ENCODE measurements at places on chromosomes 12 and 14.

DNA sequence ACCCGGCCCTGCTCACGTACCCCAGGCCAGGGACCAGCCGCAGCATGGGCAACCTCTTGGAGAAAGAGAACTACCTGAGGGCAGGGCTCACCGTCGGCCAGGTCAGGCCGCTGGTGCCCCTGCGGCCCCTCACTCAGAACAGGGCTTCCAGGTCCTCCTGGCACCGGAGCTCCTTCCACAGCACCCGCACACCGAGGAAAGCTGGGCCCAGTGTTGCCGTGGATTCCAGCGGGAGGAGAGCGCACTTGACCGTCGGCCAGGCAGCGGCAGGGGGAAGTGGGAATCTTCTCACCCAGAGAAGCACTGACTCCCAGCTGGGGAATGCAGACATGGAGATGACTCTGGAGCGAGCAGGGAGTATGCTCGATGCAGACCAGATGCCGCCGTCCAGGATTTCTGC, 7.9 kb upstream of the VAMP1 start:
- DNase-seq, result no peak

- DNase-seq, result no peak
Observed at GRCh38 chr14:104816616-104816884, 15.6 kb downstream of the ZBTB42 start.

GRCh38 chr14:64700894-64701293, 3.3 kb upstream of the PLEKHG3 start:
- DNase-seq, result no peak

DNA sequence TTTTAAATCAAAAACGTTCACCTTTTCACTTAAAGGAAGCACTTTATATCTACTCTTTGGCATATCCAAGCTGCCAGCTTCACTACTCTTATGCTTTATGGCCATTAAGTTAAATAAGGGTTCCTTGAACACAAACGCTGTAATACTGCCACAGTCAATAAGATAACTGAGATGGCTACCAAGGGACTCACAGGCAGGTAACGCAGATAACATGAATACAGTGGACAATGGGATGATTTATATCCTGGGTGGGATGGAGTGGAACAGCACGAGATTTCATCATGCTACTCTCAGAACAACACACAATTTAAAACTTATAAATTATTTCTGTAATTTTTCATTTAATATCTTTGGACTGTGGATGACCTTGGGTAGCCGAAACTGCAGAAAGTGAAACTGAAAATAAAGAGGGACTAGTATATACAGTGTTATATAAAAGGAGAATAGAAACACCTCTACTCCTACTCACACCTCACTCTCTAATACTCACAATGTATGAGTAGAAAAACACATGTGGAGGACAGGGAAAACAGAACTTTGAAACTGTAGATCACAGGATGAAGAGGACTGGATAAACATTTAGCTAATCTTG, 367.3 kb downstream of the C12orf50 start:
- DNase-seq, result no peak

DNA sequence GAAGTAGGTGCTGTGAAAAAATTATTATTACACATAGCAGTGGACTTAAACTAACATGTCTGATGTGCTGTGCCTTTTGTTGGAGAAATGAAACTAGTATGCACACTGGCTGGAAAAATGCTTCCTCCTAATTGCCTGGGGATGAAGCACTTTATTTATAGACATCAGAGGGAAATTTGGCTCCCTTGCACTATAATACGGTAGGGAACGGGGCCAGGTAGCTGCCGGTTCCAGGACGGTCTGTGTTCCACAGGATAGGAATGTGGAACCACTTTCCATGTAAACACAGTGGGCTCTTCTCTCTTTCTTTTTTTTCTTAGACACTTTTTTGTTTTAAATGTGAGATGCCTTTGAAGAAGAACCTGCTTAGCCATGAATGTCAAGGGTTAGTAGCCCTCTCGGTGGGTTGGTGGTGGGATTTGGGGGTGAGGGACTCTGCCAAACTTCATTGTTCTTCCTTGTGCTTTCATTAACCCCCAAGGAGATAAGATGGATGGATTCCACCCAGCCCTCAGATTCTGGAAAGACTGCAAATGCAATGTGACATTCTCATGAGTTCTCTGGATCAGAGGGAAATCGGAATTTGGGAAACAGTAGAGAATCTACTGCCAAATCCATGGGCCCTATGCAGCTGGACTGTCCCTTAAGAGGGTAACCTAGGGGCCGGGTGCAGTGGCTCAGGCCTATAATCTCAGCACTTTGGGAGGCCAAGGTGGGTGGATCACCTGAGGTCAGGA, 58.0 kb upstream of the GSC start:
- no peak for DNase-seq

GRCh38 chr12:125386652-125387051, 321.4 kb downstream of the AACS start:
- no peak for DNase-seq

- DNase-seq, result no peak
Observed at GRCh38 chr14:90281261-90281660, 24.9 kb downstream of the PSMC1 start.

GRCh38 chr14:68124979-68125731, 305.6 kb downstream of the RAD51B start:
- DNase-seq, result no peak

DNA sequence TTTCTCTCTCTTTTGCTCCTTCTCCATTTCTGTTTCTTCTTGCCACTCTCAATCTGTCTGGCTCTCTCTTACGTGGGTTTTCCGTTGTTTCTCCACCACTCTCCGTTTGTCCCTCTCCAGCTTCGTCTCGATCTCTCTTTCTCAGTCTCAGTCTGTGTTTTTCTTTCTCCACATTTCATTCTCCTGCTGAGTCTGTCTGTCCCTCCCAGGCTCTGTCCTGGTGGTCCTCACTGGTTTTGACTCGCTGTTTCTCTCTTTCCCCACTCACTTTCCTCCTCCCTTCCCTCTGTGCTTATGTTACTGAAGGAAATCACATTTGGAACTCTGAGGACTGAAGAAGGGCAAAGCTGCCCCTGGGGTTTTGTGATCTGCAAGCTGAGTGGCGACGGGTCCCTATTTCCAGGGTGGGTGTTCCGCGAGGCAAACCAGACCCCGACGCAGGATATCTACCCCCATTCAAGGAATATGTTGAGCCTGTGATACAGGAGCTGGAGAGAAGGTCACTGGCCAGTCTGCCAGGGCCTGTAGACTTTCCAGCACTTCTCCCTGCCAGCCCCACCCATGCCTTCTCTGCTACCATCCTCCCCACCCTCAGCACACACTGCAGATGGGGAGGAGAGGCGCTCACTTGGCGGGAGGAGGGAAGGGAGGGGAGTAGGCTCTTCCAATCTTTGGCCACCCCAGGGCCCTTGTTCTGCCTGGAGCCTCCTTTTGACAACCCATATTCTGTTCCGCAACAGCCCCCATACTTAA, 102.7 kb upstream of the MAP1LC3B2 start:
- DNase-seq, result no peak

- DNase-seq, result peak; percentile 52
Observed at GRCh38 chr14:76876076-76876475, 49.9 kb downstream of the LRRC74A start.

DNA sequence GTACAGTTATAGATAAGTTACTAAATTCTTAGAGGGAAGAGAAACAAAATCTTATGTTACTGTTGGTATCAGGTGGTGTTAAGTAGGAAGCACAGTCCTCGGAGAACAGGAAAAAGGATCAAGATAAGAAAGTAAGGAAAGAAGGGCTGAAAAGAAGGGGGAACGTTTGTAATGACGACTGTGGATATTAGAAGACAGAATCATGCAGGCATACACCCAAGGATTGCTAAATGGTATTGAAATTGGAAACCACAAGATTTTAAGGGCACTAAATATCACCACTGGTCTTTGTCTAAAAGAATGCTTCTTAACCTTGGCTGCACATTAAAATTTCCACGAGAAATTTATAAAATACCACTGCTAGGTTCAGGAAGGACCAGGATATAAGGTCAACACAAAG, 34.1 kb upstream of the ERGIC2 start:
- DNase-seq, result no peak

DNA sequence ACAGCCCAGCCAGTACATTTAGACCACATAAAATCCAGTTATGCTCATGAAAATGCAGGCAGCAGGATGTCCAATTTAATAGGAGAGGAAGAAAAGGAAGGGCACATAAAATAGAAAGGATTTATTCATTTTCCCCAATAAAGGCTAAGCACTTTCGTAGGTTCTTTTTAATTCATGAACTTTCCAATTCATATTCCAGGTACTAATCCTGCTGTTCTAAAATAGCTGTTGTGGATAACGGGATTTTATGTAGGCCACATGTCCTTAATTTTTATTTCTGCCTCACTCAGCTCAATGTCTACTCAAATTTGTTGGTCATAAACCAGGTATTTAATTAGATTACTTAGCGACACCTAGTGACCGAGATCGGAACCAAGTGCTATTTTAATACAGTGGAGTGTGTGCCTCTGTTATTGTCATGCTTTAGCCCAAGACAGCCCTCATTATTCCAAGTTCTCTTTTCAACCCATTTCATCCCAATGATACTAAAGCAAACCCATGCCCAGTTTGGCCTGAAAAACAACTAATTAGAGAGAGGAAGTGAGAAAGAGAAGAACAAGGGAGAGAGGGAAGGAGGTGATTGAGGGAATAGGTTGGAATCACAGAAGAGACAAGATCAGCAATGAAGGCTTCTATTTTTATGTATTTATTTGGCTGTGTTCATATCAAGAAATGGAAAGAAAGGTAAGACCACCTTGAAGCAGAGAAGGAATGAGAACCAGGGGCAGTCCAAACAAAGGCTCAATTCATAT, 45.9 kb upstream of the IFNG-AS1 start:
- DNase-seq, result peak; percentile 15

DNA sequence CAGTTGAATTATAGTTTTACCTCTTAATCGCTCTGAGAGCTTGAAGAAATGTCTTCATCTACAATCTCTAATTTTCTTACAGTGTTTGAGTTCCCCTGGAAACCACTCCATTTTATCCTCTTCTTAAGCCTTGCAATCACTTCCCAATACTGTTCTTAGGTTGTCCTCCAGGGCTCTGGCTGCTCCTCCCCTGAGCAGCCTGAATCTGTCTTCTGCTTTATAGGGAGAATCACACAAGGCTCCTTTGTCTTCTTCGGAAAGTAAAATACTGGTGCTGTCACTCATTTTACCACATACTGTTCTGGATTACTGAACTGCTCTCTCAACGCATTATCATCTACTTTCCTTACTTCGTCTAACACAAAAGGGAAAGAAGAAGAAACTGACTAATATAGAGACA, 133.7 kb downstream of the MDGA2 start:
- DNase-seq, result no peak

GRCh38 chr12:87513536-87514280, 515.5 kb downstream of the C12orf50 start:
- no peak for DNase-seq

GRCh38 chr12:91937009-91937408, 208.6 kb downstream of the BTG1 start:
- no peak for DNase-seq

- no peak for DNase-seq
Observed at GRCh38 chr12:56591126-56591525, 39.0 kb downstream of the BAZ2A start.

- no peak for DNase-seq
Observed at GRCh38 chr12:98178126-98178525, 337.3 kb upstream of the TMPO start.

DNA sequence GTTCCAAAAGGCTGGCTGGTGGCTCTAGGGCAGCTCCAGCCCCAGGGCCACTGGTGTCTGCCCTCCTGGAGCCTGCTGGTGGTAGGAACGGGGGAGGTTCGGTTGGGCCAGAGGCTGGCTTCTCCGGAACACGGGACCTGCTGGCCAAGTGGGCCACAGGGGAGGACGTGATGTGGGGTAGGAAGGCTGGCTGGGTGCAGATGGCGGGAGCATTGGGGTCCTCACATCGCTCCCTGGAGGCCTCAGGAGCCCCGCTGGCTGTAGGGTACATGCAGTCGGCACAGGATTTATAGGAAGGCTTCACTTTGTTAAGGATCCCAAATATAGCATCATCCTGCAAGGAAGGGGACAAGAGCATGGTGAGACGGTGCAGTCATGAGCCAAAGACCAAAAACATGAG, 57.6 kb upstream of the CORO1C start:
- no peak for DNase-seq

- DNase-seq, result no peak
Observed at GRCh38 chr14:91095178-91095577, 18.7 kb upstream of the DGLUCY start.

DNA sequence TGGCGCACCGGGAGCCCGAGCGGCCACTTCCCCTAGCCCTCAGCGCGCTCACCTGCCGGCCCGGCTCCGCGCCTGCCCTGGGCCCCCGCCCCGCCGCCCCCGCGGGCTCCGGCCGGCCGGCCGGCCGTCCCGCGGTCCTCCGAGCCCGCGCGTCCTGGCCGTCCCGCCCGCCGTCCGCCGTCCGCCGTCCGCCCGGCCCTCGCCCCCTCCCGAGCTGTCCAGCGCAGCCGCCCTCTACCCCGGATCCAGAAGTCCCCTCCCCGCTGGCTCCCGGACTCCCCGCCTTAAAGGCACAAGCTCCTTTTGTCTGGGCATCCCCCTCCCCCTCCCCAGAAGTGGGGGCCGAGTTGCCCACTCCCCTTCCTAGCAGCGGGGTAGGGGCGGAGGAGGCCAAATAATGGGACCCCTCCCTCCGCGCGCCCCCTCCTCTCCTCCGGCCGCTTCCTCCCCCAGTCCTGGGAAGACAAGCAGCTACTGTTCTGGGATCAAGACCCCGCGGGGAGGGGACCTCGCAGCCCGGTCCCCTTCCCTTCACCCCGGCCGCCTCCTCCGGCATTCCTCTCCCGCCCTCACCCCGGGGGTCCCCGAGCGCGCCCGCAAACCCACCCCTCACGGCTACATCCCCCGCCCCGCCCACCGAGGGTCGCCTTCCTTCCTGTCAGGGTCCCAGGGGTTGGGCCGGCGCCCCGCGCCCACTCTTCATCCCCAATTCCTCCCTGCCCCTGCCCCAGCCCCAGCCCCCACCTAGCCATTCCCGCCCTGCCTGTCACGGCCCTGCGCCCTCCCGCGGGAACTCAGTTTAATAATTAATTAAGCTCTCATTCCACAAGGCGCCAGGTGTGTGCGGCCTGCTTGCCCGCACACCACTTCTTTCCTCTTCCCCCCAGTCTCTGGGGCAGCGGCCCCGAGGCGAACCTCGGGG, at the start of gene ADCY6:
TSS of gene ADCY6 (minus strand) at position 236 of the 922 bp plus-strand sequence. CDS start 5,655 bp downstream, outside the sequence.
- no peak for DNase-seq

- no peak for DNase-seq
Observed at GRCh38 chr12:122336015-122336946, 70.0 kb upstream of the VPS33A start.

All from GM12891 (cell line).